ENCODE measurements at places on chromosomes 12 and 14. TPM values are rescaled to one million over a fixed set of nuclear protein-coding genes. Genes with fewer than 3 reads are reported as not detected.

SLCO1B1 gene
- polyA plus RNA-seq, result not detected

TAMALIN gene
- 17.3 TPM for polyA plus RNA-seq

IRF2BPL gene
- 55.6 TPM for polyA plus RNA-seq

FGF6 gene
- polyA plus RNA-seq, result not detected

MEG3 gene
- 111 TPM for polyA plus RNA-seq

VIPAS39 gene
- 30.5 TPM for polyA plus RNA-seq

NTS gene
- 4.7 TPM for polyA plus RNA-seq

CFAP54 gene
- 2.4 TPM for polyA plus RNA-seq

DNA sequence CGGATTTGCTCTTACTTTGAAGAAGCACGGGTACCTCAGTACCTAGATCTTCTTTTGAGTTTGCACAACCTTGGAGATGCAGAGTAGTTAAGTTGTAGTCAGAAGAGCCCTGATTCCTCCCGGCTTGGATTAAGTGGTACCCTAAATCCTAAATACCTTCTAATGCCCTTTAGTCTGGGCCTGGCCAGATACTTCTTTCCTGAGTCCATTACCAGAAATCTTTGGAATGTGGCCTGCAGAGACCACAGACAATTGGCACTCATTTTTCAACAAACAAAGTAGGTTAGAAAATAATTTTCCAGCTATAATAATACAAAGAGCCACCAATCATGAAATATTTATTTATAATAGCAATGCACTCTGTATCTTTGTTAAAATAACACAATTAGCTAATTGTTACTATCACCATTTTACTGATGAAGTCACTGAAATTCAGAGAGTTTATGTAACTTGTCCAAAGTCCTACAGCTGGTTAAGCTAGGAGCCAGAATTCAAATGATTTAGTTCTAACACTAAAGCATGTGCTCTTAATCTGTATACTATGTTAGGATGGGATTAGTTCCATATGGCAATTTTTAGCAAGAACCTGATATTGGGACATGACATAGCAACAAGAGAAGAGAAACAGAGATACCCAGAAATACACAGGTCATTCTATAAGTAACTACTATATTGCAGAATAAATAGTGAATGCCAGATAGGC lies 132.1 kb upstream of the PDZRN4 start:
- DNase-seq, result no peak

DNA sequence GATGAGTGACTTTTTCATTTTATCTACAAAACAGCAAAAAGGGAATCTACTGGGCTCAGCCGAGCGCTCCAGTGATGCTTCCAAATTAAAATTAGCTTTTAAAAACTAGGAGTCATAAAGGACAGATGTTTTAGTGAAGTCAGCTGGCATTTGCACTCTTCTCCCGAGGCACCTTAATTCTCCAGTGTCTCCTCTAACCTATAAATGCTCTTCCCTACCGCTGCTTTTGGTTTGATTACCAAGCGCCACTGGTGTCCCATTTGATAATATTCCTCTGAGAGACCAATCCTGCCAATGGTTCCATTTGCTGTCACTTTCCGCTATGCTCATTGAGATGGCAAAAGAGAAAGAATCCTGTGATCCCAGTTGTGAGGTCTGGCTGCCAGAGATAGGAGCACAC lies 29.3 kb upstream of the PIWIL1 start:
- no peak for DNase-seq

GRCh38 chr14:89417465-89418225 lies 612 bp upstream of the FOXN3 start:
- DNase-seq, result no peak

GRCh38 chr14:29741909-29742401 lies 185.7 kb downstream of the PRKD1 start:
- no peak for DNase-seq

DNA sequence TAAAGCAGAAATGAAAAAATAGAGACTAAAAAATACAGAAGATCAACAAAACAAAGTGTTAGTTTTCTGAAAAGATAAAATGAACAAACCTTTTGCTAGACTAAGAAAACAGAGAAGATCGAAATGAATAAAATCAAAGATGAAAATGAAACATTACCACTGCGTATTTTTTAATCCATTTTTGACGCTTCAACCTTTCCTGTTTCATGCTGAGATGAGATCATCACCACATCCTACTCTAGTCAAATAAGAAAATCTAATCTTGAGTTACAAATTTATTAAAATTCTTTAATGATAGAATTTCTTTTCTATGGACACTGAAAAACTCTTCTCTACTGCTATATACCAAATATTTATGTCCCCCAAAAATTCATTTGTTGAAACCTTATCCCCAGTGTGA lies 30.7 kb downstream of the MAGOHB start:
- no peak for DNase-seq

DNA sequence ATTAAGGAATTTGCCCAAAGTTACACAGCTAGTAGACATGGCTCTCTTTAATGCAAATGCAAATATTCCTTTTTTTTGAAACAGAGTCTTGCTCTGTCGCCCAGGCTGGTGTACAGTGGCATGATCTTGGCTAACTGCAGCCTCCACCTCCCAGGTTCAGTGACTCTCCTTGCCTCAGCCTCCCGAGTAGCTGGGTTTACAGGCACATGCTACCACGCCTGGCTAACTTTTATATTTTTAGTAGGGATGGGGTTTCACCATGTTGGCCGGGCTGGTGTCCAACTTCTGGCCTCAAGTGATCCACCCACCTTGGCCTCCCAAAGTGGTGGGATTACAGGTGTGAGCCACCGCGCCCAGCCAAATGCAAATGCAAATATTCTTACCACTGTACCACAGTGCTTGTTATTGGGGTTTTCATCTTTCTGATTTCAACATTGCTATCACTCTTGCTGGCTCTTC lies 24.5 kb upstream of the HIGD1C start:
- DNase-seq, result no peak

GRCh38 chr14:74660167-74660566 lies 48.1 kb upstream of the LTBP2 start:
- DNase-seq, result no peak

GRCh38 chr12:105820429-105821125 lies 318.2 kb downstream of the NUAK1 start:
- no peak for DNase-seq

GRCh38 chr12:41956353-41956752 lies 188.3 kb downstream of the GXYLT1 start:
- no peak for DNase-seq

DNA sequence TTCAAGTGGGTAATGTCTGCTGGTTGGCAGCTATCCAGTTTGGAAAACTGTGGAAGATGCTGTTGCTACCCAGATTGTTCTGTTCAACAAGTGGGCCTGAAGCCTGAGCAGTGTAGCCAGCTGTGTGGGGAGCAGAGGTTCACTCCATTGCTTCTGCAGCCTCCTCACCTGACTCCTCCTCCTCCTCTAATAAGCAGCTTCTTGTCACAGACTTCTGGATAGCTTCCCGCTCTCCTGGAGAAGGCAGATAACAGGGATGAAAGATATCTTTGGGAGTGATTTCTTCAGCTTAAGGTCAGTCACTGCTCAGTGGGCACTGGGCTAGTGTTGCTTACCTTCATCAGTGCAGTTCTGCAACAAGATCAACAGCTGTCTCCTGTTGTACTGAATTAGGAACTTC lies 2.0 kb downstream of the POP5 start:
- no peak for DNase-seq

- DNase-seq, result no peak
Observed at GRCh38 chr12:48013287-48013686, 9.0 kb upstream of the COL2A1 start.

DNA sequence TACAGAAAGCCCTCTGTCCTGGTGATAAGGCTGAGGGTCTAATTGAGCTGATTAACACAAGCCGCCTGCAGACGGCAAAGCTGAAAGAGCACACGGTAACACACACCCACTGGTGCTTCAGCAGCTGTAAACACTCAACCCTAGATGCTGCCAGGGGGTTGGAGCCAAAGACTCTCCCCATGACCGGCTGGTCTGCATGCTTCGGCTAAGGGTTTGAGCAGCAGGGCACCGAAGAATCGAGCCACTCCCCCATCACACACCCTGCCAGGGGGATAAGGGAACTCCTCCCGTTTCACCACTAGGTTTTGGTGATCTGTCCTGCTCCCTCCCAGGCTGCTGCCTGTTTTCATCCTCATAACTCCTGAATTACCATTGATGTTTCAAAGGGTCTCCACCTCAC lies 141.0 kb upstream of the OVCH1 start:
- DNase-seq, result no peak

GRCh38 chr12:84361651-84362551 lies 550.7 kb downstream of the SLC6A15 start:
- DNase-seq, result no peak

- DNase-seq, result no peak
Observed at GRCh38 chr12:108570743-108571608, 8.6 kb downstream of the ISCU start.

- DNase-seq, result no peak
Observed at GRCh38 chr14:68269136-68269927, 449.8 kb downstream of the RAD51B start.

DNA sequence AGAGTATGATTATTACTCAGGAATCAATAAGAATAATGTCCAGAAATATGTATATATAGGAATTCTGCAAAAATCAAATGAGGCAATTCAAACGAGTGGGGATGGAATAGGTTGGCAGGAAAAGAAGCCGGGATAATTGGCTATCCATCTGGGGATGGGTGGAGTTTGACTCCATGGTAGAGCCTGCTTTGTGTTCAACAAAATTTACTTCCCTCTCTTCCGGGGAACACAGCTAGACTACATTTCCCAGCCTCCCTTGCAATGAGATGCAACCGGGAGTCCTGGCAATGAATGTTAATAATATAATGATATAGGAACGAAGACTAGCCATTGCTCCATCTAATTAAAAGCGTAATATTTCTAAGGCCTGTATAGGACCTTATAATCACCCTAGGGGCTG lies 146.6 kb downstream of the EFCAB11 start:
- no peak for DNase-seq

- DNase-seq, result no peak
Observed at GRCh38 chr12:50056639-50056976, 788 bp upstream of the ASIC1 start.

DNA sequence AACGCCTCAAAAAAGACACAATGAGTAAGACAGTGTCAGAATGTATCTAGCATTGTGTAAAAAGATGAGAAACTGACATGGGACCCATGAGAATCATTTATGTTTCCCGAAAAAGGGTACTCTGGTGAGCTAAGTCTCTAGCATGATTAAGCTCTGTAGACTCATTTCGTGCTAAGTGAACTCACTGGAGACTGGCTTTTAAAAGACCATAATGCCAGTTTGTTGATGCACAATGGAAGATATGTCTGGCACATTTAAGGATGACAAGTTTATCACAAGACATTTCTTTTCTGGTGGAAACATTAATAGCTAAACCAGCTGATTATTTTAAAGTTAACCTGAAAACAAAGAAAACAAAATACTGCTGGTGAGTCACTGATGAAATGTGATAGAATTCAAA lies 233.5 kb downstream of the SLC2A13 start:
- DNase-seq, result no peak

DNA sequence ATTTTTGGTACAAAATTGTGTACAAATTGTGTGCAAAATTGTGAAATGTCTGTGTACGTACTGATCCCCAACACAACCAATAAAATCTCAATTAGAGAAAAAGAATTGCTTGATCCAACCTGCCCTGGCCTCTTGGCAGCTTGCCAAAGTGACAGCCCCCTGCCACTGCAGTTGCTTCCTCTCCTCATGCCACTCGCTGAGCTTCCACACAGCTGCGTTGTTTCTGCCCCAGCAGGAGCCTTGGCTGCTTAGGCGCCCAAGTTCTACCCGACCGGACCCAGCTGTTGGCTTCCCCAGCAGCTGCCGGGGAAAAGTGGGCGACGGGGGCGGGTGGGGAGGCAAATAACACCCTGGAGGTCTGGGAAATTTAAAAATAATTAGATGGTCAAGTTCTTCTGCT lies 171.8 kb upstream of the ATF7IP start:
- no peak for DNase-seq

DNA sequence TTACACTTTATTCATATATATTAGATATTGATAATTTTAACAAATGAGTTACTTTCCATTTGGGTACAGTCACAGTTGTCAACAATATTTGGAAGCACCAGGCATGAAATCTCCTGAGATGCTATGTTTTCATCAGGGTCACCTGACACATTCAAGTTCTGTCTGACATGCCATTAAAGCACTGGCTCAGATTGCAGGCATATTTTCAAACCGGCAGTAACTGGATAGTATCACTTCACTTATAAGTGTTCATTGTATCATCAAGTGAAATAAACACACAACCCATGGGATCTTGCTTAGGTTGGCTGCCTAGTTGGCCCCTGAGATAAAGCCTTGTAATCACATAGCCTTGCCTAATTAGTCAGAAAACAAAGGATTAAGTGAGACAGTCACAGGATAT lies 4.8 kb downstream of the IFNG start:
- no peak for DNase-seq

DNA sequence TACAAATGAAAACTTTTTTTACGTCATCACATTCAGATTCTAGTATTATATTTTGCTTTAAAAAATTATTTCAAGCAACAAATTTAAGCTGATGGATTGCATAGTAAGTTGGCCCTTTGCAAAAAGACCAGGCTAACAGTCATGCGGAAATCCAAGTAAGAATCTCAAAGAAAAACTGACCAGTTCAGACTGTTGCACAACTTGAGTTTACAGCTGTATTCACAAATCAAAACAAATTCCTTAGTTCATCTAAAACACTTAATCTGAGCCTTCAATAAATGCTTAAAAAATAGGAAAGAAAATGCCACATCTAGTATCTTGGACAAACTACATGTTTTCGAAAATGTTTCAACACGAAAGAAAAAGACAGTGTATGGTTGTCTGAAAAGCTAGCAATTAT lies 847 bp downstream of the CCDC59 start:
- DNase-seq, result no peak

- no peak for DNase-seq
Observed at GRCh38 chr12:123465084-123465483, 7.1 kb downstream of the SNRNP35 start.

DNA sequence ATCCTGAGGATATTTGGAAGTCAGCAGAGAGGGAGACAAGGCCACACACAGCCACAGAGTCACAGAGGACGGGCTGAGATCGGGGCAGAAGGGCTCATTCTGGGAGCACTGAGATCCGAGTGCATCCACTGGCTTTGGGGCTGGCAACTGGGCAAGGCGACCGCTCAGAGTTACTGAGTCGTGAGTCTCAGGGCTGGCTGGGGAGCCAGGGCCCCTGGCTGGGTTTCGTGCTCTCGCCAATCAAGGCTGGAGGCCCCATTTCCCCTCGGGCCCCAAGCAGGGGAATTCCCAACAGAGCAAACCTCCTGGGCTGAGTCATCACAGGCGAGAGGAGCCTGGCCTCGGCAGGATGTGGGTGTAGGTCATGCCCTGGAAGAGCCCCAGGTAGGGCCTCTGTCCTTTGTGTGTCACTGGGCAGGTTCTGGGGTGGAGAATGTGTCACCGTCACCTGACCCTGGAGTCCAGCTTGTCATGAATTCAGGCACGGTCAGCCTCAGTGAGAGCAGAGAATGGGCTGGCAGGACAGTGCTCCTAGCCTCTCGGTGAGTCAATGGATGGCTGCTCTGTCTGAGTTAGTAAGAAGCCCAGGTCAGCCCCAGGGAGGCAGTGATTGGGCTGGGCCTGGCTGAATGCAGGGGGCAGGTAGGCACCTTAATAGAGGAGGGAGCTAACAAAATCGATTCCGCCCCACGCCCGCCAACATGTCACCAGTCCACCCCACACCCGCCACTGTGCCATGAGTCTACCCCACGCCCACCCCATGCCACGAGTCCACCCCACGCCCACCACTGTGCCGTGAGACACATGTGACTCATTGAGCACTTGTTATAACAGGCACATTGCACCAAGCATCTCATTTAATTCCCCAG lies 16.9 kb downstream of the ASB2 start:
- DNase-seq, result no peak

- DNase-seq, result no peak
Observed at GRCh38 chr14:103699901-103700752, 15.1 kb downstream of the XRCC3 start.

GRCh38 chr12:90100579-90100978 lies 391.9 kb upstream of the ATP2B1 start:
- no peak for DNase-seq

Data from right renal pelvis (tissue), 4 donors.